Right renal pelvis (tissue), 4 donors: ENCODE measurements at places on chromosomes 11 and 22. TPM values are rescaled to one million over a fixed set of nuclear protein-coding genes. Genes with fewer than 3 reads are reported as not detected.

GRCh38 chr22:41911001-41911611 lies 3.8 kb downstream of the SHISA8 start:
- DNase-seq, result no peak

- DNase-seq, result no peak
Measured at GRCh38 chr11:82750643-82751139, 17.0 kb upstream of the FAM181B start.

GRCh38 chr11:135008001-135008405 lies 596.0 kb upstream of the B3GAT1 start:
- DNase-seq, result no peak

- DNase-seq, result no peak
Measured at GRCh38 chr11:131498631-131499160, 128.3 kb downstream of the NTM start.

DNA sequence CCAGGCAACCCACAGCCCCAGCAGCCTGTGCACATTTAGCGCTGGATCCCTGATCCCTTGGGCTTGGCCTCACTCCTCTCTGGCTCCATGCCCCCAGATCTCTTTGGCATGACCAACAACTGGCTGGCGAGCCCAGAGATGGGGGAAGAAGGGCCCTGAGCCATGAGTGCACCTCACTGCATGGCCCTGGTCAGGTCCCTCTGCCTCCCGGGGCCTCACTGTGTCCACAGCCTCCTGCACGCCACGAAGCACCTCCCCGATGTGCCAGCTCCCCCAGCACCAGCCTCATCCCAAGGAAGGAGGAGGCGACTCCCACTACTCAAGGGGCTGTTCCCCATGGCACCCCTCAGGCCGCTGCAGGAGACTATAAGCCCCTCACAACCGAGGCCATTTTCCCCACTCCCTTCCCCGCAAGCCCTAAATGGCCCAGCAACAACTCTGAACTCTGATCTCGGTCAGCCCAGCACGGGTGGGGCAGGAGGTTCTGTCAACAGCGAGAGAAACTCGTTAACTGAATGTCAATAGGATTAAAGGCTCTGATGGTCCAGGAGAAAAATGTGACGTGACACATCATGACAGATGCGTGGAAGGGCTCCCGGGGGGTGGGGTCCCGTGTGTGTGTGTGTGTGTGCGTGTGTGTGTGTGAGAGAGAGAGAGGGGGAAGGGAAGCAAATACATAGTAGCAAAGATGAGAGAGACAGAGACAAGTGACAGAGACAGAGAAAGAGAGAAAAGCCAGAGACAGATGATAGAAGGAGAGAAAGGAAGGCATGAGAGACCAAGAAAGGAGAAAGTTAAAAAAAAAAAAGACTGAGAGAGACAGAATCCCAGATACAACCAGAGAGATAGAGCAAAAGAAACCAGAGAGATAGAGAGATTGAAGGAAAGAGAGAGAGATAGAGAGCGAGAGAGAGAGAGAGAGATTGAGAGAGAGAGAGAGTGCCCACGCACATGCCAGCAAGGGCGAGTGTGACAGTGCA lies 28.4 kb upstream of the SYT7 start:
- DNase-seq, result no peak

- peak; percentile 64 for DNase-seq
Measured at GRCh38 chr22:29306175-29306834, at the start of gene GAS2L1. TSS of gene GAS2L1 (plus strand) at chr22:29306650. CDS start at chr22:29308106, 1,456 bp downstream.

DNA sequence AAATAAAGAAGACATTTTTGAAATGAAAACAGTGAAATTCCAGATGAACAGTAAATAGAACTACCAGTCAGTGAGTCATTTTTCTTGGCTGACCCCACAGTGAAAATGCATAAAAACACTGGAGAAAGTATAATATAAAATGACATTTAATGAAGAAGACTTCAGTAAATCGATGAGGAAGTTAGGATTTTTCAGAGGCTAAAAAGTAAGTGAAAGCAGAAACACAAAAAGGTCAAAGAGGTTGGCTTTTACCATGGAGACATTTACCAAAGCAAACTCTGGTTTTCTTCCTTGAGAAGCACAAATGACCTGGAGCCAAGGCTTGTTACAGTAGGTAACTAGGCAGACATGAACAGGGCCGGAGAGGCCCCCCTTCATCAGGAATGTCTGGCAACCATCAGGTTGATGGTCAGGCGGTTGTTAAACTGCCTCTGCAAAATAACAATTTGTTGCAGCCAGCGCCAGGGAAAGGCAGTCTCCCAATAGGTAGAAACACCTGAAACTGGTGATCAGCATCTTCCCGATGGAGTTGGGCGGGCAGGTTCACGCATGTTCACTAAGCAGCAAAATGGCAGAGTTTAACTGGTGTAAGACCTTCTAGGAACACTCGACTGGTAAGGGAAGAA lies 16.7 kb upstream of the TMEM123 start:
- no peak for DNase-seq

GRCh38 chr11:2575591-2576051 lies 124.2 kb downstream of the KCNQ1OT1 start:
- no peak for DNase-seq

DNA sequence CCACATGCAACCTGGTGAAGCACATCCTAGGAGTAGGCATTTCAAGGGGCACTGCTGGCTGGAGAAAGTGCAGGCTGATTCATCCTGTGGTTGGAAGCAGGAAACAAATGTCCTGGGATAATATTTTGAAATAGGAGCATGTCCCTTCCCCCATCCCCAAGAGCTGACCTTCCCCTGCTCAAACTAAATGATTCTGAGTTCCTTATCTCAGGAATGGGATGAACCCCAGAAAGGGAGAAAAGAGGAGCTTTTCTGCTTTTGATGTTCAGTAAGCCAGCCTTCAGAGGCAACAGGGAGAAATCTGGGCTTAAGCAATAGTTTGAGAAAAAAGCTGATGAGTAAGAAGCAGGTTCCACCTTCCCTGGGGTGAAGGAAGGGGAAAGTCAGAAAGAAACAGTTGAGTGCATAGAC lies 19.5 kb upstream of the SPON1 start:
- no peak for DNase-seq

DNA sequence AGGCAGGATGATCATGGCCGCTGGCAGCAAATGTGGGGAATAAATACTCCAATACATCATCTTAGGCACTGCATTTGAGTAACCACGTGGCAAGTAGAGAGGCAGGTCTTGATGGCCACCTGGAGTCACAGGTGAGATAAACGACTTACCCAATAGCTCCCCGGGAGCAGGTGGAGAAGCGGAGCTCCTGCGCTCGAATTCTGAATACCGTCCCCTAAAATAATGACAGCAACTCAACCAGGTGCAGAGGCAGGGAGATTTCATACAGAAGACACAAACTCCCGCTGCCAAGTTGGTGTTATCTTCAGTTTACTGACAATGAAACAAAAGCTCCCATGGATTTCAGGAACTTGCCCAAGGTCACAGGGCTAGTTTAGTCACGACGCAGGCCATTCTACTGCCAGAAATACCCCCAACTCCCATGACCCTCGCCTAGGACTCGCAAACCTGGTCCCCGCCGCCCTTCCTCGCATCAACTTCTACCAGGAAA lies 437 bp downstream of the SLC43A3 start:
- DNase-seq, result no peak

GRCh38 chr11:69290806-69291205 lies 3.1 kb upstream of the MYEOV start:
- no peak for DNase-seq

DNA sequence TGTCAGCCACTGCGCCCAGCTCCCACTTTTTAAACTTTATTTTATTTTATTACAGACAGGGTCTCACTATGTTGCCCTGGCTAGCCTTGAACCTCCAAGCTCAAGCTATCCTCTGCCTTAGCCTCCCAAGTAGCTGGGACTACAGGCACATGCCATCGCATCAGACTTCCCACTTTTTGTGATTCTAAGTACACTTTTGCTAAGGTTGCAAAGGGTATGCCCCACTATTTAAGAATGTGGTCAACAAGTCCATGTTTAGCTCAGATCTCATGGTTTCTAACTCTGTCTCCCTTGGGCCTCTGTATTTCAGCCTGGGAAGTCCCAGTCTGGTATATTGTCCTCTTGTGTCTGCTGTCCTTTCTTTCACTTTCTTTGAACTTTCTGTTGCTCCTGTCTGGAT lies 35.3 kb downstream of the EXPH5 start:
- no peak for DNase-seq

DNA sequence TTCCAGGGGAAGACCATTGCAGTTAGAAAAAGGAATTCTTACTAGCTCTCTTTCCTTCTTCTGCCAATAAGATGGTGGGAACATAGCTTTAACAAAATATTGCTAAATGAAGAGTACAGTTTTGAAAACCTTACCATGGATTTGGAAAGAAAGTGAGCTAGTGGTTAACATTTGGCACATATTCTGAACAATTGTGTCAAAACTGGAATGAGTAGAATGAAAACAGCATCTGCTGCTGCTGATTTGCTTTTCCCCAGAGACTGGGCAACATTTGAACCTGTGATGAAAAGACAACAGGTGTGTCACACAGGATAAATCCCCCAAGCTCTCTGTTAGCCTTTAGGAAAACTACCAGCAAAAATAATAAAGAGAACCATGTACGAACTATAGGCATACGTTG lies 761.4 kb downstream of the KCNA4 start:
- DNase-seq, result no peak

- peak; percentile 96 for DNase-seq
Measured at GRCh38 chr11:65859095-65859811, 980 bp upstream of the MUS81 start.

CPT1B gene
- 10.2 TPM for polyA plus RNA-seq

CCDC73 gene
- 0.69 TPM for polyA plus RNA-seq

ARHGAP20 gene
- polyA plus RNA-seq, result 4.7 TPM

FBLN1 gene
- 95.2 TPM for polyA plus RNA-seq

KCNJ5 gene
- polyA plus RNA-seq, result 4.4 TPM

GLB1L3 gene
- polyA plus RNA-seq, result 1.4 TPM

MS4A8 gene
- not detected for polyA plus RNA-seq

TSSK2 gene
- not detected for polyA plus RNA-seq
